ENCODE measurements at places on chromosomes 12 and 14.

- peak; percentile 55 for DNase-seq
These were observed 12.0 kb downstream of the MORN3 start for GRCh38 chr12:121657305-121658008.

DNA sequence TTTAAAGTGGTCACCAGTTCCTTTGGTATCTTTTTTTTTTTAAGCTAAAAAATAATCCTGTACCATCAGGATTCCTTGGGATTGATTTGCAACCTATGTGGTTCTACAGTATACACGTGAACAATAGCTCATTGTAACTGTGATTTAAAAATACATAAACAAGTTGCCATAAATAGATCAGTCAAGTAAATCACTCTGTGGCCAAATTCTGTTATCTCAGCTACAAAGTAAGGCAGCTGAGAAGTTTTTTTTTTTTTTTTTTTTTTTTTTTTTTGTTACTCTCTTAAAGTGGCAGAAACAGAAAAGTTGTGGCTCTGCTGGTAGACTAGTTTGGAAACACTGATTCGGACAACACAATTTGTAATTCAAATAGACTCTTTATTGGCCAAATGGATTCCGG, 104.5 kb downstream of the PRICKLE1 start:
- DNase-seq = no peak

- DNase-seq = no peak
These were observed 28.5 kb downstream of the LGMN start for GRCh38 chr14:92719890-92720323.

DNA sequence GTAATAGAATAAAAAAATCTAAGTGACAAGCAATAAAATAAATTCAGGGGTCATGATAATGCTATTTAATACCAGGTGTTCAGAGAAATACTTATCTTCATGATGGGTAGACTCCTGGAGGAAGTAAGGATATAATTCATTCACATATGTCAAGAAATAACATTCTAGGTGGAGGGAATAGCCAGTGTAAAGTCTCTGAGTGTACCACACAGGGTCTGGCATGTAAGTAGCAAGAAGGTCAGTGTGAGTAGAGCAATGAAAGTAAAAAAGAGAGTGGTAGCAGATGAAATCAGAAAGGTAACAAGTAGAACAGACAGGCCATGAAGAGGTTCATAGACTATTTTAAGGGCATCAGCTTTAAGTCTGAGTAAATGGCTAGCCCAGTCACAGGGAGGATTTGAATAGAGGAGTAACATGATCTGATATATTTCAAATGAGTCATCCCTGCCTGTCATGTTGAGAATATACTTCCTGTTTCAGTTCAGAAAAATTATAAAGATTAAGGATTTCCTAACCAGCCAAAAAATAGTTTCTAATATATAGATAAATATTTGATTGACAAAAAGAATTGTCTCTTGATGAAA, 519.9 kb downstream of the C12orf50 start:
- DNase-seq = no peak

DNA sequence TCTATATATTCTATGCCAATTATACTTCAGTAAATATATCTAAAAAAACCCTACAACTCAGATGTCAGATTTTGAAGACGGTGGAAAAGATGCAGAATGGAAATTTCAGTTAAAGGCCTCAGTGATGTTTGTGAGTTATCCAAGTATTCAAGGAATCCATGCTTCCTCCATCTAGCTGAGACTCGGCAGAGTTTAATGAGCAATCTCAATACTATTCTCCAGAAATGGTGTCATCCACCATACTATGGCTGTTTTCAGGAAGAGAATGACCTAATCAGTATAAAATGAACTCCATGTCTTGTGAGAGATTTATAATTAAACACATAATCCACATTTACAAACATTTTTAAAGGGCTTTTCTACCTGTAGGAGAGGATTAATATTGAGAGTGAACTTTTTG, 66.0 kb downstream of the KLHL28 start:
- no peak for DNase-seq

GRCh38 chr14:56142314-56142713, 24.1 kb downstream of the PELI2 start:
- DNase-seq = no peak

GRCh38 chr14:64737391-64738280, 33.4 kb downstream of the PLEKHG3 start:
- no peak for DNase-seq

GRCh38 chr12:46891306-46891705, 65.5 kb upstream of the SLC38A4 start:
- no peak for DNase-seq

GRCh38 chr14:36452860-36453259, 67.2 kb downstream of the NKX2-1 start:
- no peak for DNase-seq

DNA sequence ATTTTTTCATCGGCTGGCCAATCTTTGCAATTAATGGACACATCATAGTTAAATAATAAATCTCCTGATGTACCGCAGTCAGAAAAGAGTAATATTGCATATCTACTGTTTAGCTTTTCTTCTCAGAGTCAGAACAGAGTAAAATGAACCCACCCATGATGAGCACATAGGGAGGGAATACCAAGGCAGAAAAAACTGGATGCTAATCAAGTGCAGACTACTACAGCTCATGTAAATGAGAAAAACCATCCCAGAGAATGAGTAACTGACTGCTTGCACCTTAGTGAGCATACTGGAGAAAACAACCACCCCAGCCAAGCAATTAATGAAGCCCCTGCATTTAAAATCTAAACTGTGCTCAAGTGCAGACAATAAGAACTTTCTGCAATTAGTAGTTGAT, 483.7 kb downstream of the MDGA2 start:
- no peak for DNase-seq

DNA sequence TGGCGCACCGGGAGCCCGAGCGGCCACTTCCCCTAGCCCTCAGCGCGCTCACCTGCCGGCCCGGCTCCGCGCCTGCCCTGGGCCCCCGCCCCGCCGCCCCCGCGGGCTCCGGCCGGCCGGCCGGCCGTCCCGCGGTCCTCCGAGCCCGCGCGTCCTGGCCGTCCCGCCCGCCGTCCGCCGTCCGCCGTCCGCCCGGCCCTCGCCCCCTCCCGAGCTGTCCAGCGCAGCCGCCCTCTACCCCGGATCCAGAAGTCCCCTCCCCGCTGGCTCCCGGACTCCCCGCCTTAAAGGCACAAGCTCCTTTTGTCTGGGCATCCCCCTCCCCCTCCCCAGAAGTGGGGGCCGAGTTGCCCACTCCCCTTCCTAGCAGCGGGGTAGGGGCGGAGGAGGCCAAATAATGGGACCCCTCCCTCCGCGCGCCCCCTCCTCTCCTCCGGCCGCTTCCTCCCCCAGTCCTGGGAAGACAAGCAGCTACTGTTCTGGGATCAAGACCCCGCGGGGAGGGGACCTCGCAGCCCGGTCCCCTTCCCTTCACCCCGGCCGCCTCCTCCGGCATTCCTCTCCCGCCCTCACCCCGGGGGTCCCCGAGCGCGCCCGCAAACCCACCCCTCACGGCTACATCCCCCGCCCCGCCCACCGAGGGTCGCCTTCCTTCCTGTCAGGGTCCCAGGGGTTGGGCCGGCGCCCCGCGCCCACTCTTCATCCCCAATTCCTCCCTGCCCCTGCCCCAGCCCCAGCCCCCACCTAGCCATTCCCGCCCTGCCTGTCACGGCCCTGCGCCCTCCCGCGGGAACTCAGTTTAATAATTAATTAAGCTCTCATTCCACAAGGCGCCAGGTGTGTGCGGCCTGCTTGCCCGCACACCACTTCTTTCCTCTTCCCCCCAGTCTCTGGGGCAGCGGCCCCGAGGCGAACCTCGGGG, at the start of gene ADCY6:
Gene ADCY6 (minus strand): TSS at position 236 of the 922 bp plus-strand sequence. CDS start 5,655 bp downstream, outside the sequence.
- DNase-seq = no peak

DNA sequence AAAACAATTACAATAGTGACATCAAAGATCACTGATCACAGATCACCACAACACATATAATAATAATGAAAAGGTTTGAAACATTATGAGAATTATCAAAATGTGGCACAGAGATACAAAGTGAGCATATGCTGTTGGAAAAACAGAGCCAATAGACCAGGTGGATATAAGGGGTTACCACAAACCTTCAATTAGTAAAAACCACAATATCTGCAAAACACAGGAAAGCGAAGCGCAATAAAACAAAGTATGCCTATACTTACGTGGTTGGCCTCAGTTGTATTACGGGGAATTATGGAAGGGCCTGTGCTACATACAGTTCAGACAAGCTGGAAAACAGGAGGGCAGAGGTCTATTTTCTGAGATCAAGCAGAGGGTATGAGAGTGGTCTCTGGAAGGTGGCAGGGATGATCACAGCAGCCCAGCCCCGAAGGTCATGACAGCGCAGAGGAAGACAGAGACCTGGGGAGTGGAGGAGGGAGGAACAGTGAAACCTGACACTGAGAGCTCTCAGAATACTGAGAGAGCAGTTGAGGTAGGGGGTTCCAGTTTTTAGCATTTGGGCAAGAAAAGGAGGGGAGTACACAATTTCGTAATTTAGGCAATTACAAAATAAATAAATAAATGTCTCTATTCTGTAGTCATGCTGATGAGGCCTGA, 41.3 kb downstream of the IFNG start:
- DNase-seq = no peak

DNA sequence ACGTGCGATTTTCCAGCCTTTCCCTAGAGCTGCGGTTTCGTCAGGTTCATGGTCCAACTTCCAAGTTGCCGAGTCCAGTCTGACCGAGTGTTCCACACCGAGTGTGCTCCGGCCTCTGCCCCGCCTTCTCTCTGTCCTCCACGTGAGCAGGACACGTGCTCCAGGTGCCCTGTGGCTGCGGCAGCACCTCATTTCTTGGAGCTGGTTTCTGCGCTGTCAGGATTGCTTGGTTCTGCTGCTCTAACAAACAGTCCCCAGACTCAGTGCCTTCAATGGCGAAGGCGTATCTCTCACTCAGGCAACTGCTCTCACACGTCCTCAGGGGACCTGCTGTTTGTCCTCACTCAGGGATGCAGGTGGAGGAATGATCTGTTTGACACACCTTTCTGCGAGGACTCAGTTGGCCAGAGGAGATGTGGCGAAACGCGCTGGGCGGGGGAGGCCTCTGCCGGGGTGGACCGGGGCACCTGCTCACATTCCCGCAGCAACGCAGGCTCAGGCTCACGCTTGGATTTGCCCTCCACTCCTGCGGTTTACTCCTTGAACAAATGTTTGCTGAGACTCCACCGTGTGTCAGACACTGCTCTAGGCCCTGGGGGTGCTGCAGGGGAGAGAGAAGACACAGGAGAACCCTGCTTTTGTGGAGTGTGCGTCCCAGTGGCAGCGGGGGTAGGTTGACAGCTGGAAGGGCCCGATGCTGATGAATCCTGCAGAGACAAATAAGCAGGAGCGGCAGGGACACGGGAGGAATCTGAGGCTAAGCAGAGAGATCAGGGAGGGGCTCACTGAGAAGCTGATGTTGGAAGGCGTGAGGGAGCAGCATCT, 63.4 kb upstream of the FBRSL1 start:
- DNase-seq = no peak

- DNase-seq = no peak
These were observed 9.1 kb downstream of the CEP170B start for GRCh38 chr14:104874110-104874531.
